ENCODE measurements at places on chromosomes 4 and X. TPM values are rescaled to one million over a fixed set of nuclear protein-coding genes. Genes with fewer than 3 reads are reported as not detected.

EPHA5 gene
- total RNA-seq: 0.41 TPM

MAP7D2 gene
- total RNA-seq: 0.93 TPM

REELD1 gene
- total RNA-seq: 0.35 TPM

CPLX1 gene
- 2.6 TPM for total RNA-seq

TRIM60 gene
- total RNA-seq: not detected

TMEM192 gene
- total RNA-seq: 16.7 TPM

HMGB3 gene
- total RNA-seq: 17.2 TPM

RTL3 gene
- total RNA-seq: 0.12 TPM

NSUN7 gene
- total RNA-seq: 13.3 TPM

FREM3 gene
- total RNA-seq: 0.12 TPM

LEF1 gene
- total RNA-seq: 37.3 TPM

LDB2 gene
- 225 TPM for total RNA-seq

C4orf36 gene
- total RNA-seq: 1.3 TPM

TBC1D1 gene
- 186 TPM for total RNA-seq

ESX1 gene
- not detected for total RNA-seq

NLRP2B gene
- 0.06 TPM for total RNA-seq

PRSS12 gene
- 10.8 TPM for total RNA-seq

CHST7 gene
- 8.5 TPM for total RNA-seq

P2RY8 gene
- 2.9 TPM for total RNA-seq

RRH gene
- total RNA-seq: 0.18 TPM

TMEM156 gene
- 4.0 TPM for total RNA-seq

C1QTNF7 gene
- 19.2 TPM for total RNA-seq

BANK1 gene
- 1.9 TPM for total RNA-seq

ADAM29 gene
- total RNA-seq: not detected

MAGEA2 gene
- not detected for total RNA-seq

MORC4 gene
- total RNA-seq: 18.5 TPM

MFSD8 gene
- 34.3 TPM for total RNA-seq

RASSF6 gene
- total RNA-seq: 5.3 TPM

GPRASP3 gene
- 13.8 TPM for total RNA-seq

RHOXF2B gene
- not detected for total RNA-seq

TMPRSS11F gene
- not detected for total RNA-seq

PLS3 gene
- total RNA-seq: 146 TPM

Measured in metanephros (tissue), 2 donors.